ENCODE measurements at places on chromosomes 6 and 20.
A peak's percentile ranks its signal among the peaks of the same experiment; 100 is the strongest.

GRCh38 chr20:2624190-2624589 is 28.2 kb upstream of the NOP56 start:
- no peak for DNase-seq

DNA sequence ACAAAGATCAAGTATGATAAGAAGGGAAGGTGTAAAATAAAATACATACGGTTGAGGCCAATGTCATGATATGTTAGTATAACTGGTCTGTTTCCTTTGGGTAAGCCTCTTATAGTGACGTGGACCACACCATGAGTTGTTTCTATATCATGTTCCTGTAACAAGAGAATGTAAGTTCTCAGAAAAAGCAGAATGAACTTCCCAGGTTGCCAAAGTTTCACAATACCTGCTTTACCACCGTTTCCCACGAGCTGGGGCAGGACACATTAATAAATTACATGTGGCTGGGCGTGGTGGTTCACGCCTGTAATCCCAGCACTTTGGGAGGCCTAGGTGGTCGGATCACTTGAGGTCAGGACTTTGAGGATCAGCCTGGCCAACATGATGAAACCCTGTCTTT is 42.6 kb upstream of the SLA2 start:
- no peak for DNase-seq

- no peak for DNase-seq
These were observed 91.8 kb downstream of the PLEKHG1 start for GRCh38 chr6:150691463-150691862.

GRCh38 chr20:24785141-24786110 is 163.6 kb upstream of the CST7 start:
- DNase-seq, result no peak

GRCh38 chr20:64038565-64039292 is 2.7 kb downstream of the C20orf204 start:
- peak; percentile 76 for DNase-seq

DNA sequence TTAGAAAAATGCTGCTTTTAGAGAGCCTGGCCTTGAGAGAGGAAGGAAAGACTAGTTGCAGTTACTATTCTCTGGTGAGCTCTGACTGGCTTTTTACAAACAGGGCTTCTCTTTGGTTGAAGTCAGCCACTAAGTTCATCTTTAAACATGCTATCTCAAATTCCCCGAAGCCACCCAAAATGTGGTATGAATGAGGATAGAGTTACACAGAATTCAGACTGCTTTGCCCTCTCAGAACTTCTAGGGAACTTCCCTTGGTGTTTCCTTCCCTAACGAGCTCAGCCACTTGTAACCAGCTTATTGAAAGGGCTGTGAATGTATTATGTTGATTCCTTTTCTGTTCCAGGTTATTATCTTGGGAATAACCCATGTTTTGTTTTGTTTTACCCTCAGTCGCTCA is 73.5 kb downstream of the EFHC1 start:
- no peak for DNase-seq

DNA sequence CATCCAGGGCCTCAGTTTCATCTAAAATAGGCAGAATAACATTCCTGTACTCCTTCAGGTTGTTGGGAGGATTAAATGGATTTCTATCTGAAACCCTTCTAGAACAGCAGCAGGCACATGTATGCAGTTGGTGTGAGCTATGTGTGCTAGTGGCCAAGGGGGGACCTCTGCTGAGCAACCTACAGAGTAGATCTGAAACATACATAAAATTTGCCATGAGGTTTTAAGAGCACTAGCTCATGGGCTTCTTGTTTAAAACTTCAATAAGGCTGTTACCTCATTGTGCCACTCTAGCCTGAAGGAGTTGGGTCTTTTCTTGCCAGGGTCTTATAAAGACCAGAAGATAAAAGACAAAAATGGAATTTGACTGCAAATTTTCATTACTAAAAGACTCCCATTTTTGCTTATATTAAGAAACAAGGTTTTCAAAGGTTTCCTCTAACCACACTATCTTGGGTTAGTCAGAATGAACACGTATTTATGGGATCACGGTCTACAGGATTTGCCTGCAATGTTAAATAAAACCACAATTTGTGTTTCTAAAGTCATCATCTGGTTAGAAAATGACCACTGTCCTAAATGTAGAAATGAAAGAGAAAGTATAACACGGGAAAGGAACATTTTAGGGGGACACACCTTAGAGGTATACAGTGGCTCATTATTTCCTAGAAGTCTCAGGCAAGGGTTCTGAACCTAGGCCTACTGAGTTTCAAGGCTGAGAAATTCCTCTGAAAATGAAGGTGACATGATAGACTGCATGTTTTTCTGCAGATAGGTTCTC is 144.9 kb upstream of the OLIG3 start:
- DNase-seq, result no peak

DNA sequence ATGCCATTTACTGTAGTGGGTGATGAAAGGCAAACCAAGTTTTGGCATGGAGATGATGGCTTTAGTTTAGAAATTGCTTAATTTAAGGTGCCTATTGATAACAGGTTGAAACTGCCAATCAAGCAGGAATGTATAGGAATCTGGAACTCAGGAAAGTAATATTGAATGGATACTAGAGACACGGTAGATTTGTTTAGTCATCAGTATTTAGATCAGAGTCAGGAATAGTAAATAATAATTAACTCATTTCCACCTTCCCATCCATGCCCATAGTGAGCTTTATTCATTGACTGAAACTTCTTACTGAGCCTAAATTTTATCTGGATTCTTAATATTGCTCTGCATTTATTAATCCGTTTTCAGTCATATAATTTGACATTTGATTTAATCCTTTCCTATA is 500.3 kb downstream of the NKAIN2 start:
- DNase-seq, result no peak

DNA sequence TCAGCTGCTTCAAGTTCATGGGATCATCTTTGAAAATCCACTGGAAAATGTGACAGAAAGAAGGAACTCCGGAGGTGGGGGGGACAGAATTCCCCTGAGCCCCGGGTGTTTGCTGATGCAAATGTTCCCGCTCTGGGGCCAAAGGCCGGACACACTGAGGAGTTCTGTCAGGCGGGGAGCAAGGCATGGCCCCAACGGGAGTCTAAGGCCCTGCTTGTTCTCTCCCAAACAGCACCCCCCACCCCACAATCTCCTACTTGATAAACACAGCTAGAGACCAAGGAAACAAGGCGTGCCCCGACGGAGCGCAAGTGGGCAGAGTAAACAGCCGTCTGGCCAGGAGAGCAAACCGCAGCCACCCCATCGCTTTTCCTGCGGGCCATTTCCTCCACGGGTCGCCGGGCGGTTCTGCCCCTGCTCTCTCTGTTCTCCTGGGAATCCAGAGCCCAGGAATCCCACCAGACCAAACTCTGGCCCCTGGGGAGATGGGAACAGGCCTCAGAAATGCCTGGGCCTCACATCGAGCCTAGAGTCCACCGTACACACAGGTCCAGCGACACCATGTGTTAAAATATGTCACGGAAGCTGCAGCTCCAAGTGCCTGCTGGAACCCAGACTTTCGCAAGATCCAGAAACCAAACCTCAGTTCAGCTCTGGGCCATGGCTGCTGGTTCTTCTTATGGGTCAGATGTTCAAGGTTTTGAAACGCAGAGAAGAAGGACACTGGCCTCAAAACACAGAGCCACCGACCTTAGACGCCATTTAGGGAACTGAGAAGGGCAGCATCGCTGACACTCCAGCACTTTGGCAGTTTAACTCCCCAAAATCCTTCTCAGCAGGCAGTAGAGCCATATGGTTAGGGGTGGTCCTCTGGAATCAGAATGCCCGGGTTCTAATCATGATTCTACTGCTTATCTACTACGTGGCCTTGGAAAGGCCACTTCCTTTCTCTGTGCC is 104.2 kb downstream of the PREX1 start:
- DNase-seq, result no peak

GRCh38 chr20:1987826-1988225 is 6.0 kb downstream of the PDYN start:
- no peak for DNase-seq

Data from effector memory CD8-positive, alpha-beta T cell (primary cell).